ENCODE measurements at places on chromosomes 5 and 9.
A peak's percentile ranks its signal among the peaks of the same experiment; 100 is the strongest.

- no peak for DNase-seq
These were observed 40.8 kb downstream of the ADAMTS2 start for GRCh38 chr5:179304466-179304865.

- no peak for DNase-seq
These were observed 2.8 kb upstream of the NKX2-5 start for GRCh38 chr5:173237875-173238220.

- DNase-seq, result no peak
These were observed 947.8 kb downstream of the NR2F1-AS1 start for GRCh38 chr5:92633176-92633575.

- no peak for DNase-seq
These were observed 214.6 kb upstream of the POU5F2 start for GRCh38 chr5:93956006-93956405.

DNA sequence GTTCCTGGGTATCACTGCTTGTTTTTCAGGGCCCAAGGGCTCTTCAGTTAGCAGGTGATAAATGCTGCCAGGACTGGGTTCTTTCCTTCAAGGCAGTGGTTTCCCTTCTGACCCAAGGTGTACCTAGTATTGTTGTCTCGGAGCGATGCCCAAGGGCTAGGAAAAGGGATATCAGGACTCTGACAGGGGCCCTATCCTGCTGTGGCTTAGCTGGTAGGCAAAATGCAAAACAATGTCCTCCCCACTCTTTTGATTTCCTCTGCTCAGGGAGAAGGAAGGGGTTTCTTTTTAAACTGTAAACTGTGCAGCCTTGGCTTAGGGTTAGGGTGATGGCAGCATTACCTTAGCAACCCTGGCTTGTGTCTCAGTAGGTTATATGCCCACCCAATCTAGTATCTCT is 508.8 kb upstream of the CTNND2 start:
- DNase-seq, result no peak

DNA sequence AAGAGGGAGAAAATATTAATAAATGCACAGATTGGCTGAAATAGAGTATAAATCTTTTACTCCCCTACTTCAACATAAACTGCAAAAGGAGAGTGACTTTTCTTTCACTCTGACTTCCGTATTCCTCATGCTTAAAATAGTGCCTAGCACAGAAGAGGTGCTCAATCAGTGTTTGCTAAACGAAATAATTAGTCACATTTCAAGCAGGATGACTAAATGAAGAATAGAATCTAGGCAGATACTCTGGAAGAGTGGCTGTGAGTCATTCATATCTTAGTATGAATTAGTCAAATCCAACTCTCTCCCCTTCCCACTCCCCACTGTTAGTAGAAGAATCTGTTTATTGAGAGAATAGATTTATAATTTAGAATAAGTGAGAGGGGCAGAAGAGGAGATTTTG is 4.8 kb downstream of the CD274 start:
- no peak for DNase-seq

DNA sequence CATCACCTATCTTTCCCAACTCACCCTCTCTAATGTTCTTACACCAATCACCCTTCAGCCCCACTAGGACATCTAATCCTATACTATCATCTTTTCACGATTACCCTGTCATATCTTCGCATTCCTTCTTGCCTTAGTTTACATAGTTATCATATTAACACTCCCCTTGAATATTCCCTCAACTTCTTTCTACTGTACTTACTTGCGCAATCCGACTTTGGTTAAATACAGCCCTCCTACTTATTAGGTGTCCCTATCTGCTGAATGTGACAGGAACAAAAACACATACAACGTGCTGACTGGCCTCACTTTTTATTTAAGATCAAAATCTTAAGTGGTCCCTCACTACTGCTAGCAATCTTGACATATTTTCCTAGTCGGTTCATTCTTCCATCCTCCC is 19.5 kb upstream of the HK3 start:
- DNase-seq, result no peak

GRCh38 chr9:89654025-89654662 is 49.3 kb downstream of the GADD45G start:
- DNase-seq, result no peak

DNA sequence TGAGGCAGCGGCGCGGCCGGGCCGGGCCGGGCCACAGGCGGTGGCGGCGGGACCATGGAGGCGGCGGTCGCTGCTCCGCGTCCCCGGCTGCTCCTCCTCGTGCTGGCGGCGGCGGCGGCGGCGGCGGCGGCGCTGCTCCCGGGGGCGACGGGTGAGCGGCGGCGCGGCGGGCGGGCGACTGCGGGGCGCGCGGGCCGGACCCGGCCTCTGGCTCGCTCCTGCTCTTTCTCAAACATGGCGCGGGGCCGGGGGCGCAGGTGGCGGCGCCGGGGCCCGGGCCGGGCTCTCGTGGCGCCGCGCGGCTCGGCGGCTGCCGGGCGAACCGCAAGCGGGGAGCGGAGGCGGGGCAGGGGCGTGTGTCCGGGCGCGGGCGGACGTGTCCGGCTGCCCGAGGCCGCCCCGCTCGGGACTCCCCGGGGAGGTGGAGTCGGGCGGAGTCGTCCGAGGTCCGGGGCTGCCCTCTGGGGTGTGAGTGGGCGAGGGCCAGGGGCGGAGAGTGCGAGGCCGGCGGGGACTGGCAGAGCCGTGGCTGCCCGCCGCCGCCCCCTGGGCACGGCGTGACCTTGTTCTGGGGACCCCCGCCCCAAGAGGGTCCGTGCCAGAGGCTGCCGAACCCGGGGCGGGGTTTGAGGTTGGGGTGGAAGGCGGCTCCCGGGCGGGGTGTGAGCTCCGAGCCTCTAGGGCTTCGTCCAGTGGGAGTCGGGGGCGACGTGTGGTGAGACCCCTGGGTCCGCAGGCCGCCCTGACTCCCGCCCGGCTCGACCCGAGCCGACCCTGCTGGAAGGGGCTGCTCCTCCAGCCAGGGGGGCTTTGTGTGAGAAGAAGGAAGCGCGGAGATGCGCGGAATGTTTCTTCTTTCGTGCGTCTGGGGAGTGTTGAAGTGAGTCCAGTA is 485 bp downstream of the TGFBR1 start:
- peak; percentile 59 for DNase-seq

GRCh38 chr5:2818936-2819335 is 67.5 kb upstream of the IRX2 start:
- DNase-seq, result no peak

GRCh38 chr9:77392328-77392727 is 215.0 kb downstream of the VPS13A start:
- DNase-seq, result no peak

DNA sequence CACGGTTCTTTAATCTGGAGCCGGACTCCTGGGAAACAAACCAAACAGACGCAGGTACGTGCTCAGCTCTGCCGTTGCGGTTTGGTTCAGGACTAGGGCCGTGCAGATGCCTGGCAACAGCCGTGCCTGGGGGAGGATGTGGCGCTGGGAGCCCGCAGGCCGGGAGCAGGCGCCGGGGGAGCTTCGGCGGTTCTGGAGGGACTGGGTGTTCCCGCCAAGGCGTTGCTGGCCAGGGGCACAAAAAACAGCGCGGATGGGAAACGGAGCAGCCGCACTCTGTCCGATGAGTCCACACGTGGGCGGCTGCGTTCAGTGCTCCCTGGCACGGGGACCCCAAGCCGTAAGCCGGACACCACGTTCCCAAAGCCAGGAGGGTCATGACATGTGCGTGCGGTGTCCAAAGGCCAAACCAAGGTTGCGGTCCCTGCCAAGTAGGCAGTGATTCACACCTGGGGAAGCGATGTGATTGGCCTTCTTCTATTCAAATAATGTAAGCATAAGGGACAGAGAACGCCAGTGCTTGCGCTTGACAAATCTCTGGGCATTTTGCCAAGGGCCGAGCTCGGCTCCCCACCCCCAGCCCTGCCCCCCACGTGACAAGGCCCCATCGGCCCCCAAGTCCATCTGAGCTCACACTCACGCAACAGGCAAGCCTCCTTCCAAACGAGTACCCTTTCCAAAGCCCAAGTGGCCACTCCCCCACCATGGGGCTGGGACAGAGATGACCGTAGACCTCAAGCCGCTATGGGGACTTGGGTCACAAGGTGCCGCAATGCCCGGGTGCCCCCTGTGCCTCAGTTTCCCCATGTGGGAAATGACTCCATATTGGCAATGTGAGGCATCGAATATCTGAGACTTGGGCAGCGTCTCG is 49.7 kb upstream of the NKD2 start:
- no peak for DNase-seq

GRCh38 chr9:20135119-20135697 is 346.4 kb upstream of the SLC24A2 start:
- DNase-seq, result no peak

DNA sequence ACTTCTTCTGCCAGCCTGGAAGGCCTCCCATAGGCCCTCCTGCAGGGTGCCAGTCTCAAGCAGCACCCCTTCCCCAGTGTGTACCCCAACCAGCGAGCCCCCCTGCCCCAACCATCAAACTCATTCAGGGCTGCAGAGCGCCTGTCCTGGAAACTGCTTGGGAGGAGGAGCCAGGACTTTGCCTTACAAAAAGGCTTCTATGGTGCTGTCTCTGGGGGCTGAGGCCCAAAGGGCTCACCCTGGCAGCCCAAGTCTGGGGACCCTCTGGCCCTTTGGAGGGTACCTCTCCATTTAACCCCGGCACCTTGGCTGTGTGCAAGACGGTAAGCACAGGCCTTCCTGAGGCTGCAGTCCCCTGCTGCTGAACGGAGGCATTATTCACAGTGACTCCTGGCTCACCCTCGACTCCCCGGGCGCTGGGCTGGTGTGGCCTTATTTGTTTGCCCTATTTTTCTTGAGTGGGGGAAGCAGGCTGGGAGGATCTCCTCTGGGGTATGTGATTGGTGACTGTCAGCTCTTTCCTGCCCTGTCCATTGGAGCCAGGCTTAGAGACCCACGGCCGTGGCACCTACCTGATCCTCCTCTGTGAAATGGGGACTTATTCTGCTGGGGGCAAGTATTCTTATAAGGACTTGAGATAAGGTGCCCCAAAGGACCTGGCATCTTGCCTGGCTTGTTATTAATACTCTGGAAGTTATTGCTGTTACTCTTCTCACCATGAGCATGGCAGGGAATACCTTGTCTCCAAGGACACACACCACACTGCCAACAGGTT is 5.8 kb downstream of the LMX1B start:
- no peak for DNase-seq

DNA sequence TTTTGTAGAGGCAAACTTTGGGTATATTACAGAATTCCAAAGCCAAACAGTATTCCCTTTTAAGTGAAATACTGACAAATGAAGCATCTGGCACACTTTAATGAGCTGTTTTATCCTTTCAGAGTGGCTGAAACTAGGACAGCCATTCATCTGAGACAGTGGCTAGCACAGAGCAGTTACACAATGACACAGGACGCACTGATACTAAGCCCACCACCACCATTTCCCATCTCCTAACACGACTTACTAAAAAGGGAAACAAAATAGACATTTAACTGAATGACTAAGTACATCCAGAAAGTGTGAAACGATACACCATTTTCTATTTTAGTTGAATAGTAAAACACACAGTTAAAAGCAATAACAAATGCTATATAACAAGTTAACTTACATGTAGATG is 120.4 kb upstream of the RETREG1 start:
- DNase-seq, result no peak

GRCh38 chr5:168712280-168712924 is 133.2 kb upstream of the PANK3 start:
- no peak for DNase-seq

DNA sequence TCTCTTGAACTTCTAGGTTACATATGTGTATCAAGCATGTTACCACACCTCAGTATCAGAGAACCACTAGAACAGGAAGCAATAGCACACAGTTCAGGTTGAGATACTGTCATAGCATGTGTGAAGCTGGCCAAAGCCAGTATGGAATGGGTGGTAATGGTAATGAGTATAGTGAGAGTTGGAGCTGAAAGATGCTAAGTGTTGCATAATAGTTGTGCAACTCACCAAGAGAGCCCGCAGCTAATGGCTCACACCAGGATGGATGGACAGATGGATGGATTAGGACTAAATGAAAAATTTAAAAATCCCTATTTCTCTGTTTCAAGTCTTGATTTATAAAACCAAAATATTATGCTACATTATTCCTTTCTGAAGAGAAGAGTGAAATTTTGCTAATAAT is 53.4 kb upstream of the KCNN2 start:
- DNase-seq, result no peak

- DNase-seq, result no peak
These were observed 141.5 kb downstream of the FSTL4 start for GRCh38 chr5:133470841-133471240.

GRCh38 chr5:175826980-175827379 is 44.4 kb upstream of the CPLX2 start:
- DNase-seq, result no peak
